ENCODE measurements at places on chromosomes 6 and 20.

DNA sequence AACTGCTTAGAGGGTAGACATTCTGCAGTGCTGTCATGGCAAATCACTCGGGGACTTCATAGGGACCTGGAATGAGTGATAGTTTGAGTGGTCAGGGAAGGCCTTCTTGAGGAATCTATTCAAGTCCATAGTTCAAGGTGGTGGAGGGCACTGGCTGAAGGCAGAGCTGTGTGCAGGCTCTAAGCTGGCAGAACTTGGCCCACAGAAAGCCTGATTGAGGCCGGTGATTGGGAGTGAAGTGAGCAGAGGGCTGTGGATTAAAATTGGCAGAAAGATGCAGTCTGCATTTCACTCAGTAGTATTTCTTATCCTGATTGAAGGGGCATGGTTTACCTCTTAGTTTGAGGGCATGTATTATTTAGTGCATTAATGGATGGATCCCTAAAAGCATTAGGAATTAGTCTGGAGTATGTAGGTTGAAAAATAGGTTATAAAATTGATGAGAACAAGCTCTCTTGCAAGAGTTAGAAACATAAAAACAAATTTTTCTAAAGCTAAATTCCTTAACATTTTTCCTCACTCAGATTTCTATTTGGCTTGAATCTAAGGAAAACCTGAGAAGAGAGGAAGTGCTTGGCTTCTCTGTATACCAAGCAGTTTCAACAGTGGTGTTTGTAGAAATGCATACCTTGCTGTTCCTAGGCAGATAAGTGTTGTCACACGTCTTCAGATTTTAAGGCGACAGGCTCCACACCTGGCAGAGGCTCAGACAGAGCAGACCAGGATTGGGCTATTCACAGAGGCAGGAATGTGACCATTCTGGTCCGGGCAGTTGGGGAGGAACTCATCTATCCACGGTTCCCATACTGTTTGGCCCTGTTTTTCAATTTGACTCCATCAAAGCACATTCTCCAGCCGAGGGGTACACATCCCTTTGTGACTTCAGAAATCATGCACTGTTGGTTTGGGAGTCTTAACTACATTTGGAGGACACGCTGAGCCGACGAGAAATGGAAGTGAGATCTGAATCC is 45.2 kb downstream of the UTRN start:
- DNase-seq, result no peak

DNA sequence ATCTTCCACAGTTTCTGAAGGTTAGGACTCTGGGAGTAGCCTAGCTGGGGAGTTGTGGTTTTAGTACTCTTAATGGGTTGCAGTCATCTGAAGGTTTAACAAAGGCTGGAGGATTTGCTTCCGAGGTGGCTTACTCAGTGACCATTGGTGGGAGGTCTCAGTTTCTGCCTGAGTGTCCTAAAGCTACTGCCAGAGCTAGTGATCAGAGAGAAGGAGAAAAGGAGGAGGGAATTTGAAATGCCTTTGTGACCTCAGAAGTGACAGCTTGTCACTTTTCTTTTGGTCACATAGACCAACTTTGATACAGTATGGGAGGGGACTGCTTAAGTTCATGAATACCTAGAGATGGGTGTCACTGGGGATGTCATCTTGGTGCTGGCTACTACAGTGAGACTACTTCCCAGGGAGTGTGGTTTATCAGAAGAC is 41.3 kb downstream of the NCOA3 start:
- no peak for DNase-seq

DNA sequence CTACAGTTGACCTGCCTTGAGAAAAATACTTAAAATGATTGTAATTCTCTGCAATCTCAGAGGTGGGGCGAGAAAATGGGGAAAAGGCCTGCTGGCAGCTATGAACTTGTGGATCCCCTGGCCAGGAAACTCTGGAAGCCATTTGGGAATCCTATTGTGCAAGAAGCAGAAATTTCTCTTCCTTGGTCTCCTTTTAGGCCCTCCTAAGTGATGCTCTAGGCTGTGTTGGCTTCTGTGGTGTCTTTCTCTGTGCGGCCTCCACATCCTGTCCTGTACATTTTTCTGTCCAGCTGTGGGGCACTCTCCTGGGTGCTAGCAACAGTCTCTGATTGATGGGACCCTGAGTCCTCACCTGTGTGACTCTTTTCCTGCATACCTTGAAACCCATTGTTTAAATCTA is 290.9 kb downstream of the FARS2 start:
- no peak for DNase-seq

GRCh38 chr6:11215773-11216172 is 16.7 kb downstream of the NEDD9 start:
- no peak for DNase-seq

DNA sequence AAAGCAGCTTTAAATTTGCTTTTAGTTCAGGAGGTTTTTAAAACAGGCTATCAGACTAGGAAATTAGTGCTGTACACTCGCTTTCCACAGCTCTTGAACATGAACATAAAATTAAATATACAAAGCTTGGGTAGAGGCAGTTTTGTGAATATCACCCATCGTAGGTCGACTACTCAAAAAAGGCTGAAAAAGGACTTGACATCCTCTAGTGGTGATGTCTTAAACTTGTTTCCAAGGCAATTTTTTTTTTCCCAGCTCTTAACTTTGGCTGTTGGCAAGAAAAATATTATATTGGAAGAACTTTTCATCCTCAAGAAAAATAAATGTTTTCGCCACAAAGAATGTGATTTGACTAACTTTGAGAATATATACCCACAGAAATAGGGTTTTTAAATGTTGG is 2.9 kb downstream of the MAP7 start:
- no peak for DNase-seq

GRCh38 chr6:112311950-112312547 is 35.1 kb upstream of the RFPL4B start:
- DNase-seq, result peak; percentile 50

GRCh38 chr20:61419010-61419409 is 166.9 kb downstream of the CDH4 start:
- DNase-seq, result no peak

DNA sequence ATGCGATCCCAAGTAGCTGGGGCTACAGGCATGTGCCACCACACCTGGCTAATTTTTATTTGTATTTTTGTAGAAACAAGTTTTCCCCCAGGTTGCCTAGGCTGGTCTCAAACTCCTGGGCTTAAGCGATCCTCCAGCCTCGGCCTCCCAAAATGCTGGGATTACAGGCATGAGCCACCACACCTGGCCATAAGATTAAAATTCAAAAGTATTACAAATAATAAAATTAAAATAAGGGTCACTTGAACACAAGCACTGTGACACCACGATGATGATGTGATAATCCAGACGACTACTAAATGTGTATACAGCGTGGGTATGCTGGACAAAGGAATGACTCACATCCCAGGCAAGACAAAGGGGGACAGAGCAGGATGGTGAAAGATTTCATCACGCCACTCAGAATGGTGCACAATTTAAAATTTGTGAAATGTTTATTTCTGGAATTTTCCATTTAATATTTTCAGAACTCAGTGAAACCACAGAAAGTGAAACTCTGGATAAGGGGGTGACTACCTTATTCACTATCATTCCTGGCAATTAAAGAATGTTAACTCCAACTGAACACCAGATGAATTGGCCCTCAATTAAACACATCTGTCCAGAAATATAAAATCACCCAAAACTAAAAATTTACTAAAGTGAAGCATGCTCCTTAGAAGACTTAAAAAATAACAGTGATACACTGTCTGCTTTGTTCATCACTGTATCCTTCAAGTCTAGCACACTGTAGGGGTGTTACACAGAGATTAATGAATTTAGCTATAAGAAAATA is 13.1 kb downstream of the B4GALT5 start:
- no peak for DNase-seq

- no peak for DNase-seq
Measured at GRCh38 chr6:35368038-35368887, 25.9 kb downstream of the PPARD start.

DNA sequence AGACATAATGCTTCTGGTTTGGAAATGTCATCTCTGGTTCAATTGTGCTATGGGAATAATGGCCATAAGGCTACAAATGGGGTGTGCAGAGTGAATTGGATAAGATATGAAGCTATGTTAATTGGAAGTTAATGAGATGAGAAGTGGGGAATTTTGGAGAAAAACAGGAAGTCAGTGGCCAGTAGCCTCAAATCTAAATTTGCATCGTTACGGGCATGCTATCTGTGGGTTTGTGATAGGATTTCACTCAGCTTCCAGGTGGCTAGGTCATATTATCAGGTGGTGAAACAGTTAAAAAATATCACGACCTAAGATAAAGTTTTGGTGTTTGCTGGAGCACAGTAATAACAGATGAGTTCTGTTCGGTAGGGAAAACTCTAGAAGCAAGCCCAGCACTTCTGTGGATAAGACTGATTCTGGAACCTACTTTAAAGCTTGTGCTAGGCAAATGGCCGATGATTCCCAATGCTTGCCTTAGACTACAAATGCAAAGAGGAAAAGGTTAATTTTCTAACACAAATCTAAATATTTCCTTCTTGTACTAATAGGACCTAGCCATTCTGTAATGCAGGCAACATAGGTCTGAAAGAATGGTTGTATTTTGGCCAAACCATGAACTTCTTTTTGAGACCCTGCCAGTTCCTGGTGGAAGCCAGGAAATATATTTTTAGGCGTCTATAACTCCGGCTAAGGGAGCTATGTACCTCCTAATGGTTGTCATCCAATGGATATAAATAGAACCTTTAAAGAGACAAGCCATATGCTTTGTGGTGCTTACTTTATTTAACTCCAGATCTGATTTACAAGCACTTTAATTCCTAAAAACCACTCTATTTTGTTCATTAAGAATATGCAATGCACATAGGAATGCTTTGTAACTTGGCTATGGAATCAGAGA is 111.0 kb downstream of the PLCB1 start:
- DNase-seq, result no peak

DNA sequence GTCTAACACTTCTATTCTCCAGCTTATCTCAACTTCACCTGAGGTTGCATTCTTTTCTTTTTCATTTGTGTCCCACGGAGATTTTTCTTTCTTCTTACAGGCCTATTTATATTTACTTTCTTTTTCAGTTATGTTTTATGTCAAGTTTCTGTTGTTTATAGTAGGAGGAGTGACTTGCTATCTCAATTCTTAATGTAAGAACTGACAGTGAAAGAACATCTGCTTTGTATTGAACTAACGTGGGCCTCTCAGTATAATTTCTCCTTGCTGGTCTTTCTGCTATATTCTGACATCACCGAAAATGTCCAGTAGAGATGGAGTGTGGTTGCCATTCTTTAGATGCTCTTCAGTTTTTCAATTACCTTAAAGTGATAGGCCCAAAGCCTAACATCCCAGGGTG is 521.7 kb downstream of the EPM2A start:
- no peak for DNase-seq

GRCh38 chr20:10537850-10538480 is 102.9 kb downstream of the SLX4IP start:
- no peak for DNase-seq

DNA sequence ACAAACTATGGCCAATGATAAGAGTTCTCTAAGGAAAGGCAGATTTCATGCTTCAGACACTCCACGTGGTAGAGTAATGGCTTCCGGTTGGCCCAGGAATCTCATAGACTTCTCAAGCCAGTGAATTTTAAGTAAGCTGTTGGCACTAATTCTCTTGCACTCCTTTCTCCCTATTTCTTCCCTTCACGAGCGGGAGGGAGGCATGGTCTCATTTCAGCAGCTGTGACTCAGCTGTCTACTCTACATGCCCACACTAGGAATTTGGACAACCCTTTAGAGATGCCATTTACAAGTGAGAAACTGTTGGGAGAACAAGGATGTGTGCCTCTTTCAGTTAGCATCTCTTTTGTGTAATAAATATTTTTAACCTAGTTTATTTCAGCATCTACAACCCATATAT is 107.7 kb downstream of the PTPRK start:
- DNase-seq, result no peak

GRCh38 chr20:23393996-23394775 is 27.1 kb downstream of the NAPB start:
- DNase-seq, result no peak

DNA sequence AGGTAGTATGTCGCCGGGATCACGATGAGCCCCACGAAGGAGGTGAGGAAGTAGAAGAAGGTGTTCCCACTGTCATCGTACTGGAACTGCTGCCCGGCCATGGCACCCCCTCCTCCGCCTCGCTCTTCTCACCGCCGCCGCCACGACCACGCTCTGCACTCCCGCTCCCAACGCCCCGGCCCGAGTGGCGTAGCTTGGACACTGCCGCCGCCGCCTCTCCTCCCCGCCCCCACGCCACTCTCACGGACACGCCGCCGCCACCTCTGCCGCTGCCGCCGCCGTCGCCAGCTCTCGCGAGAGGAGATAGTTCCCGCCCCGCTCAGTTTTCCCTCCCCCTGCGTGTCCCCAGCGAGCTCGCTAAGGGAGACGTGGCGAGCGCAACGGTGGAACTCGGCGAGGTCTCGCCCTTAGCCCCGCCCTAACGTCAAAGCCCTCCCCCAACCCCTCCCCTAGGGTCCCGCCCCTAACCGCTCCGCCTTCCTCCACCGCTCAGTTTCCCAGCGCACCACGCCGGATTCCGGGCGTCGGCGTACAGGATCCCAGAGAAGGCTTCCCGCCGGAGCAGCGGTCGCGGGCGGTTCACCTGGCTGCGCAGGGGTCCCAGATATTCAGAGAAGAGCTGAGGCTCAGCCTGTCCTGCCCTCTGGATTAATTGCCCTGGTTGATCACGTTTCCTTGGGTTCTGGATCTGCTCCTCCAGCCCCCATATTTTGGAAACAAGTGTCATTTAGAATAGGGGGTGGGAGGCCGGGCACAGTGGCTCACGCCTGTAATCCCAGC is at the start of gene SEC63:
Gene SEC63, minus strand, starts transcription at position 300 of the 780 bp plus-strand sequence. Its CDS starts 199 bp downstream, at position 101.
- peak; percentile 99 for DNase-seq

DNA sequence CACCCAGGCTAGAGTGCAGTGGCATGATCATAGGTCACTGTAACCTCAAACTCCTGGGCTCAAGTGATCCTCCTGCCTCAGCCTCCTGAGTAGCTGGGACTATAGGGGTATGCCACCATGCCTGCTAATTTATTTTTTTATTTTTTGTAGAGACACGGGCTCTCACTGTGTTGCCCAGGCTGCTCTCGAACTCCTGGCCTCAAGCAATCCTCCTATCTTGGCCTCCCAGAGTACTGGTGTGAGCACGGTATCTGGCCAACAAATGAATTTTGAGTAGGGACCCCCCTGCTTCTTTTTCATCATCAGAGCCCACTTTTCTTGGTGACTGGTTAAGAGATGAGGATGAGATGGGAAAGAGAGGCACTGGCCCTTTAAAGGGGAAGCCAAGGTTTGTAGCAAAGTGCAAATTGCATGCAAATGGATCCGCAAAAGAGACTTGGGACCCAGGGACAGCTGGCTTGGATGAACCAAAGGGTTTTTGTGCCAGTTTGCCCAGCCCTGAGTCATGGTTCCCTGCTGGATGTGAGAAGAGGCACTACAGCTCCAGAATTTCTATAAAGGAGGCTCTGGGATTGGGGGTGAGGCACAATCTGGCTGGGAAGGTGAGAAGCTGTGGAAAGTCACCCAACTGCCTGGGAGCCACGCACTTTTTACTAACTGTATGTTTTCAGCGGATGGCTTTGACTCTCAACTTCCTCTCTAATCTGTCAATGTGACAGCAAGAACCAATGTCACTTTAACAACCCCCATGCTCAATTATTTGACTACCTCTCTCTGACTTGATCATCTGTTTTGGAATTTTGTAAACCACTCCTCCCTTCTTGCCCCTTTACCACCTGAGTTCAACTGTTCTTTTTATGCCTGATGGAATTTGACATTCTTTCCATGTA is 58.7 kb upstream of the RNF24 start:
- no peak for DNase-seq

Measured in NCI-H774 (cell line).